ENCODE measurements at places on chromosomes 16 and 17.

GRCh38 chr17:42405963-42406495 lies 17.0 kb downstream of the CAVIN1 start:
- DNase-seq = peak; percentile 18

DNA sequence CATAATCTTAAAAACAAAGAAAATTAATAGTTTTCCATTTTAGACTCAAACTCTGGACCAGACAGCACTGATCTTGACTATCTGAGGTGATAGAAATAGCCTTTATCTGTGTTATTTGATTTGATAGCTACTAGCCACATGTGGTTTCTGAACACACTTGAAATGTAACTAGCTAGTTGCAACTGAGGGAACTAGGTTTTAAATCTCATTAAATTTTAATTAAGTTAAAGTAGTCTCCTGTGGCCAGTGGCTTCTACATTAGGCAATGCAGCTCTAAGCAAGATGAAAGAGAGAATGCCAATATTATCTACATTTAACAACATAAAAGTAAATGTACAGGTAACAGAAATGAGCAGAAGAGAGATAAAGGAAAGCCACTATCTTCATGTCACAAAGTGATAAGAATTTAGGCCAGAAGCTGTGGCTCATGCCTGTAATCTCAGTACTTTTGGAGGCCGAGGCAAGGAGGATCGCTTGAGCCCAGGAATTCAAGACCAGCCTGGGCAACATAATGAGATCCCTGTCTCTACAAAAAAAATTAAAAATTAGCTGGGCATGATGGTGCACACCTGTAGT lies 11.2 kb upstream of the SPN start:
- DNase-seq = no peak

DNA sequence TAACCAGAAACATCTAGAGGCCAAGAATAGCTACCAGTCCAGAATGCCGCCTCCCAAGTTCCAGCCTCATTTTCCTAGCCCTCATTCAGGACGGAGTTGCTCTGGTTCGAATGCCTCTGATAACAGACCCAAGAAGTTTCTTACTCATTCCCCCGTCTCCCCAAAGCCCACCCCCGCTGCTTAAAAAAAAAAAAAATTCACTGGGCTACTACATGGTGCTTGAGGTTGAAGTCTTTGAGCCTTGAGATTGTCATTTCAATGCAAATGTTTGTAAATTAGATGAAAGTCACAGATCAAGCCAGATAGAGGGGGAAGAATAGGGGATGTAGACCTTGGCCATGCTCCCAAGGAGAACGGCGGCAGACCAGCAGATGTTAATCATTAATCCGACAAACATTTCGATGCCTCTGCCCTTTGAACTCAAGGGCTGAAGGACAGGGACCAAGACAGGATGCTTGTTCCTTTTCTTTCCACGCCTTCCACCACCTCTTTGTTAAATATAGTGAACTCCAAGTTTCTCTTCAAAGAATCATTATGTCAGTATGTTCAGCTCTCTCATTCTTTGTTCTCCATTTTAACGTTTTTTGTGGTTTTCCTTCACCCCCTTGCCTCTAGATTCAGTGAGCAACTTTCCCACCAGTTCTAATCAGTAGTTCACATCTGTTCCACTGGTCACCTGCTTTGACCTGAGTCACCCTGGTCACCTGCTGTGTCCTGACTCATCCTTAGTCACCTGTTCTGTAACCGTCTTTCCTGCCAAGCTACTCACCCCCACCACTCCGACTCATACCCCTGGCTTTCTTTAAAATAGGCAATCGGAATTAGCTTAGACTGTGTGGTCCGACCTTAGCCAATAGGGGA lies 190.3 kb downstream of the CPPED1 start:
- DNase-seq = no peak

DNA sequence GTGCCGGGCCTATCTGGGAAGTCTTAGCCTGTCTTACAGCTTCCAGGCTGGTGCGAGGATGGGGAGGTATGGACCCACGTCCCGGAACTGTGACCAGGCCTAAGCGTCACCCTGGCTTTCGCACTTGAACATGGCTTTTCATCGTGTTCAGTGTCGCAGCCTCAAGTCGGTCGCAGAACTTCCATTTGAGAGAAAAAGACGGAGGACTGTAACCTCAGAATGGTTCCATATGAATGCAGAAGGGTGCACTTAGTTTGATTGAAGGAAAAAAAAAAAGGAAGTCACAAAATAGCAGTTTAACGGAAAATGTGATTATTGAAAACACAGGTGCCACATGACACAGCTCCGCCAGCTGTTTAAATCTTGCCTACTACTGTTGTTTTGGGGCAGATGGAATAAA lies 30.2 kb upstream of the JPT2 start:
- DNase-seq = no peak

GRCh38 chr16:81634380-81635062 lies 144.6 kb upstream of the PLCG2 start:
- no peak for DNase-seq

DNA sequence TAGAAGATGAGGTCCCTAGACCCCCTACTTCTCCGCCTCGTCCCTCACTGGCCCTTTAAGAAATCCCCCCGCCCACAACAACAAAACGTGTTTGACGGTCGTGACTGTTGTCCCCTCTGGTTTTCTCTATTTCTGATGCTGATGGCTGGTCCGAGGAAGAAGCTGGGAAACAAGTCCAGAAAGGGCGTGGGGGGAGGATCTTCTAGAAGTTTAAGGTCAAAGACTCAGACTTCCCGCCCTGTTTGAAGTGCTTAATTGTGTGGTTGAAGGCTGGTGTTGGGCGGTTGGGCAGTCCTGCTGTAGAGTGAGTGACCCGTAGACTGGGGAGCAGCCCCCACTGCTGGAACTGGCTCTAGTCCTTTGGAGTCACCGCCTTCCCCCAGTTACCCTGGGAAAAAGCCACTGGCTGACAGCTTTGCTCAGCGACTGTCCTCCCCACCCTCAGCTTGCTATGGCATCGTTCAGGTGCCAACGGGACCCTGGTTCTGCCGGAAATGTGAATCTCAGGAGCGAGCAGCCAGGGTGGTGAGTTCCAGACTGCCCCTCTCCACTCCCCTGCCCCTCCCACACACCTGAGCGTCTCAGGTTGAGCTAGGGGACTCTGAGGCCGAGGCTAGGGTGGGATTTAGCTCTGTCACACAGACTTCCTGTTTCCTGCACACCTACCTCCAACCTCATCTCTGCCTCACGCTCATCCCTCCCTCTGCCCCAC lies 1.6 kb downstream of the MLLT6 start:
- no peak for DNase-seq

DNA sequence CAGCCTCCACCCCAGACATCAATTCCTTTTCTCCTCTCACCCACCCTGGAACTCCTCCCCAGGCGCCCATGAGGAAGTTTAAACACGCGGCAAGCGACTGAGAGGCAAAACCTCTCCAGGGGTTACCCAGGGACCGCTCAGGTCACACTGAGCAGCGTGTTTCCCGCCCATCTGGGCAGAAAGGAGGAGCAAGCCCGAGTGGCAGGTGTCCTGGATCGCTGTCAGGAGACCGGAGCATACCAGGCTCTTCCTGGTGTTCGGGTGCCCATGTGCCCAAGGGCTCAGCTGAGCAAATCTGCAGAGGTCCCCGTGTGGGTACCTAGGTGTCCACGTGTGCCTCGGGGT lies 491 bp downstream of the SLC25A19 start:
- no peak for DNase-seq

DNA sequence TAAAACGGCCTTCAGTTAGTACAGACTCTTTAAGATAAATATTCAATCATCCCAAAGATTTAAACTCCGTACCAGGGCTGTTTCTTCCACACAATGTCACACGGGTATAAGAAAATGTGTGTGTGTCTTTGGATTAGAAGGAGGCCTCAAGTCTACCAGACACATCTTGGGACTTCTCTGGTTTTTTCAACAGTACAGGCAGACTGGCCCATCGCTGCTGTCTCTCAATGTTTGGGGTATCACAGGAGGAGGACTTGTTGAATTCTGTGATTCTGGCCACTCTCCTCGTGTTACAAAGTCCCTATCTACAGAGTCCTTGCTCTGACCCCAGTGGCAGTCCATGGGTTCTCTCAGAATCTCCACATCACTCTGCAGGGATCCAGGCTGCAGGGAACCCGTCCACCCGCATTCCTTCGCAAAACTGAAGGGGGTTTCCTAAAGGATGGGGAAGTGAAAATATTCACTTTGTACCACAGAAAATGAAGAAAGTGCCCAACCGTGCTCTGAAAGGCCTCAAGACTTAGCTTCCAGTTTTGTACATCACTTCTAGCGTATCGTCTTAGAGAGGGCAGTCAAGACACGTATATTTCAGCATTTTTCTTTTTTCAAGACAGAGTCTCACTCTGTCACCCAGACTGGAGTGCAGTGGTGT lies 373.2 kb downstream of the NPIPA8 start:
- DNase-seq = no peak

- no peak for DNase-seq
Observed at GRCh38 chr17:18018411-18018921, 20.5 kb downstream of the ATPAF2 start.

DNA sequence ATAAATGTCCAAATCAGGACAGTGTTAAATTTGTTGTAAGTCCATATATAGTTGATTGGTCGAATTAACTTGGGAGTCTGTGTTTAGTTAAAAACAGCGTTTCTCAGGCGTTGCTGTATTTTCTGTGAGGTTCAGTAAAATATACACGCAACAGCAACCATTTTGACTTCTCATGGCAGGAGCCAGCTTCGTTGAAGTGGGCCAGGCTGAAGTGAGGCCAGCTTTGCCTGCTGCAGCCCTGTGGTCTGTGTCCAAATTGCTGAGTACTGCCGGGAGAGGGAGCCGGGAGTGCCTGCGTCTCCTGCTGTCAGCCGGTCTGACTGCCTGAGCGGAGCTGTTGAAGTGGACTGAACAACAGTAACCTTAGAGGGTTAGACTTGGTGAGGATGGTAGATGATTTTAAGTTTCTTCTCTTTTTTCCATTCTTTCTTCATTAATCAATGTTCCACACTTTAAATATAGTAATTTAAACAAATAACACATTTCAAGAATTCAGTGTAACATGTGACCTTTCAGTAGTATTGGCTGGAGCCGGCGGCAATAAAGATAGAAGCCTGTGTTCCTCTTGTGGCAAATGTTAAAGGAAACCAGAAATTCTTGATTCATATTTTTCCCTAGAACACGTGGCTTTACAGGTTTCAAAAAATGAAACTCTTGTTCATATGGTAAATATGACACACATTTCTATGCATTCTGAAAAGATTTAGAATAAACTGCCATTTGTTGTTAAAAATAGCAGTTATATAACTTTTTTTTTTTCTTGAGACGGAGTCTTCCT lies 37.0 kb upstream of the ZNF750 start:
- DNase-seq = peak; percentile 62
